ENCODE measurements at places on chromosomes 12 and 14. TPM values are rescaled to one million over a fixed set of nuclear protein-coding genes. Genes with fewer than 3 reads are reported as not detected.
A peak's percentile ranks its signal among the peaks of the same experiment; 100 is the strongest.

CCDC177 gene
- 3.4 TPM for total RNA-seq

- no peaks in the 10 kb centered on the region for H3K27me3 ChIP-seq
- no peak overlapping the region for H3K4me3 ChIP-seq
- no peaks in the 10 kb centered on the region for H3K4me1 ChIP-seq
- DNase-seq = no peak
Observed at GRCh38 chr12:2925322-2925995, 33.7 kb upstream of the TEAD4 start.

- H3K36me3 ChIP-seq = no peaks in the 10 kb centered on the region
Observed at GRCh38 chr14:60679566-60680258, 30.4 kb upstream of the SIX1 start.

RBP5 gene
- 1.0 TPM for total RNA-seq

GRCh38 chr12:117486840-117487659, 125.6 kb upstream of the NOS1 start:
- H3K36me3 ChIP-seq = no peaks in the 10 kb centered on the region
- DNase-seq = no peak
- no peak overlapping the region for H3K4me3 ChIP-seq
- no peak overlapping the region for H3K27ac ChIP-seq

- DNase-seq = no peak
- H3K27ac ChIP-seq = peak overlapping the region; percentile 52
Observed at GRCh38 chr14:91154851-91155625, 41.2 kb downstream of the DGLUCY start.
